ENCODE measurements at places on chromosomes 5 and 9.

GRCh38 chr5:1794901-1795290, 4.7 kb downstream of the MRPL36 start:
- DNase-seq, result no peak

- no peak for DNase-seq
Observed at GRCh38 chr9:91001146-91001611, 199.6 kb downstream of the SYK start.

GRCh38 chr5:156498226-156498980, 171.4 kb downstream of the SGCD start:
- DNase-seq, result no peak

GRCh38 chr9:69175486-69175885, 1.4 kb downstream of the TJP2 start:
- no peak for DNase-seq

DNA sequence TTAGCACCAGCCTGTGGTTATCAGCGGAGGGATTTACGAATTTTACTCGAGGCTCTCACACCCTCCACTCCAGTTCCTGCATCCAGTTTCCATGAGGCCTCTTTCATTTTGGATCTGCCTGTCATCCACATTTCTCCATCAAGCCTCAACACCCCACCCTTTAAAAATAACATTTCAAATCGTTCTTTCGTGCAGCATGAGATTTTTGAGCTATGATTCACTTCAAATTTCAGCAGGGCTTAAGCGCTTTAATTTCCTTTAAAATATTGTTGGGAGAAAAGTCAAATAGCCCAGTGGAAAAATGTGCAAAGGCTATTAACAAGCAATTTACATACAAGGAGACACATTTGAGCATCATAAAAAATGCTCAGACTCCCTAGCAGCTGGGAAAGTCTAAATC, 103.2 kb downstream of the MSX2 start:
- no peak for DNase-seq

GRCh38 chr9:87859786-87860185, 22.9 kb upstream of the SPATA31E1 start:
- DNase-seq, result no peak

DNA sequence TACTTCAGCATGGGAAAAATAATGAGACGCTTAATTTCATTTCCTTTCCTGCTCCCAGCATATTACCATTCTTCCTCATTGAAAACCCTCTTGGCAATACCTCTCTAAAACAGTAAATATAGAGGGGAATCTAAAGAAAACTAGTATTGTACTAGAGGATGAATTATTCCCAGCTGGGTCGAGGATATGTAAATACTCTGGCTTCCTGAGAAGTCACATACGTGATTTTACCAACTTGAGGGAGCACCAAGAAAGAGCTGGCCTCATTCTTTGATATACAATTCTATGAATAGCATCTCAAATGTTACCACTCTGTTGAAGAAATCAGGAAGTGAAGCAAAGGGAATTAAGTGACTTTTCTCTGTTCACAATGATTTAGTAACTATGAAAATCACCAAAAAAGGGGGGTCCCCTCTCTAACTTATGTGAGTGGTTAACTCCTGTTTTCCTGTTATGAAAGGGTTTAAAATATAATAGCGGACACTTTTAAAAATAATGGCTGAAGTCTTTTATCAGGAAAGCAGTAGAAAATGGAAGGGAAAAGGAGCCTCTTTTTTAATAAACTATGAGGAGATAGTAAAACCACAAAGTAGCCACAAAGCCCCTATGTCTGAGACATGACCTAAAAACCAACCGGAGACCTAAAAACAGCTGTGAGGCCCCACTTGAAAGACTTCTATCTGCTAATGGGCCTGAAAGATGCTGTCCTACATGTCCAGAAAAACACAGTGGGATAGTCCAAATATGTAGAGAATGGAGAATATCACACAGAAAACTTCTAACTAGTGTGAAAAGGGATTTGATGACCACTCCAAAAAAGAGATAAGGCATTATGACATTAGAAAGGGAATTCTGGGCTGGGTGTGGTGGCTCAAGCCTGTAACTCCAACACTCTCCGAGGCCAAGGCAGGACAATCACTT, 42.6 kb downstream of the LPAR1 start:
- DNase-seq, result no peak

- no peak for DNase-seq
Observed at GRCh38 chr5:167458412-167458811, 833.0 kb upstream of the WWC1 start.

DNA sequence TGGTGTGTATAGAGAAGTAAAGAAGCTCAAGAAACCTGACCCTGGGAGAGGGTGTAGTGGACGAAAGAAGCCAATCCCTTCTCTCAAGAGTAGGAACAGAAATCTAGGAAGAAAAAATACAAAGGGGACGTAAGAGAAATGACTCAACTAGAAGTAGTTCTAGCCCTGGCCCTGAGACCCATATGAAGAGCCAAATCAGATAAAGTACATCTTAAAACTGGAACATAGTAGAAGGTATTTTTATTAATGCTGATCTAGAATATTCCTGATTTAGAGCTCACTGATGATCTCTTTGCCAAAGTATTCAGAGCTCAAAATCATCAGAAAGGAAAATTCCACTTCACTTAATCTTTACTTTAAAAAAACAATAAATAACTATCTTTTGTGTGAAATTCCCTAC, 184.8 kb downstream of the MLLT3 start:
- DNase-seq, result no peak

DNA sequence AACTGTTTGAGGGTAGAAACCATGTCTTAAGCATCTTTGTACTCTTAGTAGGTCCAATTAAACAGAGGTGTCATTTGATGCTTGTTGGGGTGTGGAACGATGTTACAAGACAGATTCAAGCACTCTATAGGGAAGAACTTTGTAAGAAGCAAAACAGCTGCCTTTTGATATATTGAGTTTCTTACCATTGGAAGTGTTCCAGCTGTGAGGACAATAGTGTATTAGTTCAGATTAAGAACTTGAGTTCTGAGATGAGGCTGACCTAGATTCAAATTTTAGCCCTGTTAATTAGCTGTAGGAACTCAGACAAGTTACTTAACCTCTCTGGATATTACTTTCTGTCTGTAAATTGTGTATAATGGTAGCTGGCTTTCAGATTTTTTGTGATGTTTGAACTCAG, 19.6 kb upstream of the ZNF462 start:
- DNase-seq, result no peak

DNA sequence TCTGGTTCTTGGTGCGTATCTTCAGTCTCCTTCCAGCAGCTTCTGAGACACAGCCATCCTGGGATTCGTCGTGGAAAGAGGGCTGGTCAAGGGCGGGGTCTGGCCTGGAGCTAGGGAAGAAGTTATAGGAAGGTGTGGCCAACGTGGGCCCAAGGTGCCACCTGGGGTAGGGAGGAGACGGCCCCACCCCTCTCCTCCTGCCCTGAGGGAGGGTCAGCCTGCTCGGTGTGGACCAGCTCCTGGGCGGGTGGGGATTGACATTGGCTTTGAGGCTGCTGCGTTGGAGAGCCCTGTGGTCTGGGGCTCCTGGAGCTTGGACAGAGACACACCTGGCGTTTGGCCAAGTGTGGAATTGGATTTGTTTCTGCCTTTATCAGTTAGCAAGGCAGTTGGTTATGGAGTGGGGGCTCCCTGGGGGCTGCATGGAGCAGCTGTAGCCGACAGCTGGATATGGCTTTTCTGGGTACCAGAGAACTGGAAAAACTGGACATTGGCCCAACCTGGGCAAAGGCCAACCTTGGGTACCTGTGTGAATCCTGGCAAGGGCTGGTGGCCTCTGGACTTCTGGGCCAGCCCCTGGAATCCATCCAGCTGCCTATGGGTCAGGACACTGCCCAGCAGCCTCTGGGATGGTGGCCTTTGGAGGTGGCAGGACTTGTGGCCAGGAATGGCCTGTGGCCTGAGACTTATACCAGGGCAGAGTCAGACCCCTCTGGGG, 75.7 kb upstream of the PPP1R26 start:
- DNase-seq, result no peak

GRCh38 chr9:91362051-91362611, 413 bp upstream of the AUH start:
- DNase-seq, result no peak

GRCh38 chr5:35319333-35320002, 89.2 kb upstream of the PRLR start:
- peak; percentile 26 for DNase-seq

GRCh38 chr5:171166766-171167165, 142.3 kb upstream of the TLX3 start:
- no peak for DNase-seq

- no peak for DNase-seq
Observed at GRCh38 chr9:107960916-107961315, 471.3 kb upstream of the KLF4 start.

DNA sequence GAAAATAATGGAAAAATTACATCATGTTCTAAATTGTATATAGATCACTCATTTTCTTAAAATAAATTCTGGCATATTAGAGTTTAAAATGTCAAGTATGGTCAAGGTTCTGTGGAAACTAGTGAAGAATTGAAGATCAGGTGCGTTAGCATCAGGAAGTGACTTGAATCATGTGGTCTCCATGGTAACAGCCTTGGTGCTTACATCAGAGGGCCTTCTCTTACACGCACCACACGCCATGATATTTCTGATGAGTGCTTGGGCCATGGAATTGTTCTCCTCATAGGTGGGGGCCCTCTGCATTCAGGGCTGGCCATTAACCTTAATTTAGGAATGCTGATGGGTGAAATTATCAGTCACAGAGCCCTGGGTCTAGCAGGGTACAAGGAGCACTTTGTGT, 288.1 kb upstream of the EFNA5 start:
- DNase-seq, result no peak

DNA sequence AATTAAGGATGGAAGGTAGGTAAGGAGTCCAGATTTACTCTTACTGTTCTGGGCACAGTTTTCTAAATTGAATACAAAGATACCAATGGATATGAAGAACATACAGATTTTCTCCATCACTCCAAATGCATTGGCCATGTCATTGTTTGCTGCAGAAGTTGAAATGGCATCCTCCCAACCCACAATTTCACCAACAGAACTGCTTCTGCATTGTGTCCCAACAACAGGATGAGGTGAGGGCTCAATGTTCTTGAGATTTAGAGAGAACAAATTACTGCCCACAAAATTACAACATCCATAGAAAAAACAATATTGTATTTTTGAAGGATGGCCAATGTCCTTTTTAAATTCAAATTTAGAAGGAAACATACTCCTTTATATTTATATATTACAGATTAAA, 88.9 kb downstream of the NUDT12 start:
- no peak for DNase-seq

DNA sequence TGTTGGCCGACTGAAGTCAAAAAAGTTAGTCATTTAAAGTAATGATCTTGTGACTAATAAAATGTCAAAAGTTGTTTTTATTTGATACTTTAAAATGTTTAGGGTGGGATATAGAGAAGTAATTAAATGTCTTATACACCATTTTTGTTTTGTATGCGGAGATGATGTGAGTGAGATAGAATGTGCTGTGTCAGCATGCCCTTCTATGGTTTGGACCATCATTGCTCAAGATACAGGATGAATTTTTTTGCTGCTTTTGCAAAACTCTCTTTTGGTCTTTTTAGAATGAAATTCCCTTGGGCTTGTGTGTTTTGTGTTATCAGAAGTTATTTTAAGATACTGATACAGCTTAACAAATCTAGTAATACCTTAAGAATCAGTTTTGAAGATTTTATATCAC, 12.5 kb downstream of the SRFBP1 start:
- DNase-seq, result no peak

- no peak for DNase-seq
Observed at GRCh38 chr9:110338143-110338542, 480 bp upstream of the TXNDC8 start.

DNA sequence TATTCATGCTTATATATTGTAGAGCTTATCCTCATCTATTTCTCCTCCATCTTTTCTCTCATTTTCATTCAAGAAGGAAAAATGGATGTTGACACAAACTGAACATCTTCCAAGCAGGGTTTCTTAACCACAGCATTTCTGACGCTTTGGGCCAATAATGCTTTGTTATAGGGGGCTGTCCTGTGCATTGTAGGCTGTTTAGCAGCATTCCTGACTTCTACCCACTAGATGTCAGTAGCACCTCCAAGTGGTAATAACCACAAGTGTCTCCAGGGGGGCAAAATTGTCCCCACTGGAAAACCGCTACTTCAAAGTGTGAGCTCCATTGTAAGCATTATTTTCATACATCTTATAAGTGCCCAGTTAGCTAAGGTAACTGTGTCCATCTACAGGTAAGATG, 2.6 kb upstream of the TXNDC8 start:
- DNase-seq, result no peak

DNA sequence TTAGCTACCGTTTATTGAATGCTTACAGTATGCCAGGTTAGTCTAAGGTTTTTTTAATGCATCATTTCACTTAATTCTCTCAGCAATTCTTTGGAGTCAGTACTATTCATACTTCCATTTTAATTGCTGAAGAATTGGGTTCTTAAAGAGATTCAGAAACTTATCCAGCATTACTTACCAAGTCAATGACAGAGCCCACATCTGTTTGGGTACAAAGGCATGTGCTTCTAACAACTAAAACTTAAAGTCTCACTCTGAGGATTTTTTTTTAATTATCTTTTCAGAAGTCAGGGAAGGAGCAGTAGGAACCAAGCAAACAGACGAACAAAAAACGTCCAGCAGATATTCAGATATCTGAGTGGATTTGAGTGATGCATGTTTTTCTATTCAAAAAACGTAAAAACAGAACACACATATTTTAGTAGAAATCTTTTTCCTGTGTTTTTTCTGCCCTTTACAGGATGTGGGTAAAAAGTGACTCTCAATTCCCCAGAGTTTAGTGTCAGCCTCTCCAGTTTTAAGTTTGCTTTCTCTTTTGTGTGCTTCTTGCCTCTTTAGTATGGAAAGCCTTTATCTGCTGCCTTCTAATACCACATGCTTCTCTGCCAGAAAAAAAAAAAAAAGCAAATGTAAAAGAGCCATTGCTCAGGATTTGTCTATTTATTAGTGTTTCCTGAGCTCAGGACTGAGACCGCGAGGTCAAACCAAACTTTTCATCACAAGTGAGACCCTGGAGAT, 118.0 kb downstream of the PRKACG start:
- DNase-seq, result no peak

- DNase-seq, result no peak
Observed at GRCh38 chr5:102130890-102131289, 165.2 kb downstream of the SLCO4C1 start.

GRCh38 chr9:114895521-114895991, 34.8 kb downstream of the TNFSF8 start:
- no peak for DNase-seq

- no peak for DNase-seq
Observed at GRCh38 chr5:50889790-50890189, 223.4 kb downstream of the PARP8 start.

GRCh38 chr5:124056326-124056990, 544.5 kb downstream of the CSNK1G3 start:
- peak; percentile 5 for DNase-seq

GRCh38 chr5:40485021-40485998, 194.4 kb upstream of the PTGER4 start:
- peak; percentile 64 for DNase-seq

DNA sequence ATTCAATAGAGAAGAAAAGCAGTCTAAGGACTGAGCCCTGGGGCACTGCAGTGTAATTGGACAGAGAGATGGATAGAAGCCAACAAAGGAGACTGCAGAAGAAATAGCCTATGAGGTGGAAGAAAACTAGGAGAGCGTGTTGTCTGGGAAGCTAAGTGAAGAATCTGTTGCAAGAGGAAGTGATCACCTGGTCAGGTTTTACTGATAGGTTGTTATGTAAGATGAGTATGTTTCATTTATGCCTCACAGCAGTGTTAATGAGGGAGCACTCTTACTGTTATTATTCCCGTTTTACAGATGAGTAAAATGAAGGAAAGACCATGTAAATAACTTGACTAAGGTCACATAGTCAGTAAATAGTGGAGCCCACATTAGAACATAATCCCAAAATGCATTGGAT, 80.0 kb upstream of the GRHPR start:
- no peak for DNase-seq
